ENCODE measurements at places on chromosomes 4 and X. TPM values are rescaled to one million over a fixed set of nuclear protein-coding genes. Genes with fewer than 3 reads are reported as not detected.

- DNase-seq, result peak; percentile 81
These were observed 631.5 kb downstream of the RAB28 start for GRCh38 chr4:12852338-12853307.

- DNase-seq, result no peak
These were observed 86.6 kb upstream of the JADE1 start for GRCh38 chr4:128722911-128723310.

DNA sequence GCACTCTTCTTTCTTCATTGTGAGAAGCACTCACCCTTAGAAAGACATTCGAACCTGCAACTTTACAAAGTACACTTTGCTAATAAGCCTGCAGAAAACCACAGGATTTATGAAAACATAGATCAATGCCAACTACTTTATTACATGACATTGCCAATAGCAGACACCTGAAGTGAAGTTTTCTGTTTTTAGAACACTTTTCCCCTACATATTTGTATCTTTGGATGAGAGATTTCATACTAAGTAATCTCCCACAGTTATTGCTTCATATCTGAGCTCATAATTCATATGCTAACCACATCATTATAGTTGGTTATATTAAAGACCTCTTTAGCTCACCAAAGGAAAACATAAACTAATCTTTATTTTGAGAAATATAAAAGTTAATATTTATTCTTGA lies 276.5 kb upstream of the CTSO start:
- DNase-seq, result no peak

The P2RY4 gene
- total RNA-seq, result 0.15 TPM

- DNase-seq, result peak; percentile 34
These were observed 15.0 kb downstream of the BRCC3 start for GRCh38 chrX:155086202-155086840.

GRCh38 chrX:21960569-21961541 lies 20.3 kb downstream of the SMS start:
- DNase-seq, result no peak

DNA sequence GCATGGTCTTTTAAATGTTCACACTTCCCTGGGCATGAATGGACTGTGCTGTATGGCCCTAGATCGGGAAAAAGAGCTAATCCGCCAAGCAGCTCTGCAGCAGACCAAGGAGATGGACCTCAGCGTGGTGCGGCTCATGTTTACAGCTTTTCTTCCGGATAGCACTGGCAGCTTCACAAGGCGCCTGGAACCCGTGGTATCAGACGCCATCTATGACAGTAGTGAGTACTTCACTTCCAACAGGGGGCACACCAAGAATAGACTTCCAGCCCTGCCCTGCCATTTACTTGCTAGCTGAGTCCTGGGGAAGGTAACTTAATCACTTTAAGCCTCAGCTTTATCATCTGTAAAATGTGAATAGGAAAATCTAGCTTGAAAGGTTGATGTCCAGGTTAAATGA lies 77.7 kb downstream of the NFKB1 start:
- no peak for DNase-seq

Data from M059J (cell line).